ENCODE measurements at places on chromosomes 1 and 21.

DNA sequence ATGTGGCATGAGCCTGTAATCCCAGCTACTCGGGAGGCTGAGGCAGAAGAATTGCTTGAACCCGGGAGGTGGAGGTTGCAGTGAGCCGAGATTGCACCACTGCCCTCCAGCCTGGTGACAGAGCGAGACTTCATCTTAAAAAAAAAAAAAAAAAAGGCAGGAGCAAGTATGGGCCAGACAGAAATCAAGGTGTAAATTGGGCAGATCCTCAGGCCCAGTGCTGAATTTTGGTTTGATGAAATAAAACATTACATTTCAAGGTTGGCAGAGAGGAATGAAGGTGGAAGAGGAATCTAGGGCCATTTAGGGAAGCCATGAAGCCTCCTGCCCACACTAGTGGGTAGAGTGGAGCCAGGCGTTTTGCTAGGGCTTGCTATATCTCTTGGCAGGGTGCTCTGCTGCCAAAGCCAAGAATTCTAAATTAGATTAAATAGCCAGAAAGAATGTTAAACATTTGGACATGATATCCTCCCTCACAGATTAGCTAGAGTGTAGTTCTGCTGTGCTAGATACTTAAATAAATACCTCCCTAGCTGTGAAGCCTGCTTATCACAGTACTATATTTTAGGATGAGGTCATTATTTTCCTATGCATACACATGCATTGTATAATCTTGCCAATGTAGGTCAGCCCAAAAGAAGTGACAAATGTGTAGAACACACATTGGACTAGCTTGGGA lies 16.6 kb upstream of the LGALS8 start:
- no peak for DNase-seq

DNA sequence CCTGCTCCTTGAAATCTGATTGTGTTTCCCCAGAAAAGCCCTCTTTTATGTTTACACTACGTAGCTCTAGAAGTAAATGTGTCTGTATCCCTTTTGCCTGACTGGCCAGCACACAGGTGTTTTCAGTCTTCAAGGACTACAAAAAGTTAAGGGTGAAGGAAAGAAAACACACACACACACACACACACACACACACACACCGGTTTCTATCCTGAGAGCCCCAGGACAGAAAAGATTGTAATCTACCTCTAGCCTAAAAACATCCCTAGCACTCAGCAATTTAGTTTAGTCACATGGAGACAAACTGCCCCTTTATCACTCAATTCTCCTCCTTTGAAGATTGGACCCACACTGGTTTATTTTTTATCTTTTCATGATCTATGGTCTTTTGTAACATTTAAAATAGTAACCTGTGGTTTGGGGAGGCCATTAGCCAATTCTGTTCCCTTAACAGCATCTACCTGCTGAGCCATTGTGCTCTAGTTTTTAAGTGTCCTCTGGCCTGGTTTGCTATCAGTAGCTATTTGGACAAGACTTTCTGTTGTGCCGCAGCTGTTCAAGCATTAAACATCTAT lies 15.8 kb upstream of the TRIM45 start:
- no peak for DNase-seq

GRCh38 chr1:201285846-201286245 lies 2.5 kb downstream of the PKP1 start:
- DNase-seq: no peak

DNA sequence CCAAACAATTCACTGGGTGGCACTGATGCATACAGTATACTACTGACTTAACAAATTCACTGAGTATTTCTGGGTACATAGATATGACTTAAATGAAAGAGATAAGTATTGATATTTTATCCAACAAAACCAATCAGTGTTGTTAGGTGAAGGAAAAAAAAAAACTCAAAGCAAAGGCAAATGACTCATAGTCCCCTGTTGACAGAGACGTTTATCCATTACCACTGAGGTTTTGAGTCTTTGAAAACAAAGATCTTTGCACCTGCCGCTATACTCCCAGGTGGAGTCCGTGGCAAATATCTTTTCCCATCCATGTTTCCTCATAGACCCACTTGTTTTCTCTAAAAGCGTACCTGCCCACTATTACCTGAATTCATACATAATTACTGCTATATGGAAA lies 18.4 kb downstream of the DYNLT5 start:
- no peak for DNase-seq

DNA sequence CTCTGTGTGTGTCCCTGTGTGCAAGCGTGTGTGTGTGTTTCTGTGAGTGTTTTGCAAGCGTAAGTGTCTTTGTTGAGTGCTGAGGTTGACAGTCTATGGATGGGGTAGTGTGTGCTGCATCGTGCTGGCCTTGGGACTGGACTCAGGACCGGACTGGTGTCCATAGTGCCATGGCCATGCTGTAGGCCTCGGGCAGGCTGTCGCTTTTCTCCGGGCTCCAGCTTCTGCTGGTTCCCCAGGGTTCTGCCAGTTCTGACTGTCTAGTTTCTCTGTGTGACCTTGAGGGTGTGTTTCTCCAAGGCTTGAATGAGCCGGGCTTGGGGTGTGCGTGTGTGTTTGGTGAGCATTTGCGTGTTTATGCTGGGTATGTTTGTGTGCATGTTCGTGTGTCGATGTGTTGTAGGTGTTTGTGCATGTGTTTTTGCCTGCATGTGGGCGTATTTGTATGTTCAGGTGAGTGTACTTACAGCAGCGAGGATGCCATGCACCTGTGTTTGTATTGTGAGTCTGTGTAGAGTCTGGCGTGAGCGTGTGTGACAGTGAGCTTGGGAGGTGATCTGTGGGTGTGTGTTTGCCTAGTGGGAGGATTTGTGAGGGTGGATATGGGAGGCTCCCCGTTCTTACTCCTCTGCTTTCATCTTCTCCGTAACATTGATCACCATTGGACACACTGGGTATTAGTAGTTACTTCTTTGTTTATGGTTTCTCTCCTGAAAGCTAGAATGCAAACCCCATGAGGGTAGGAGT lies 51.7 kb upstream of the POU3F1 start:
- no peak for DNase-seq

- DNase-seq: no peak
Measured at GRCh38 chr1:116321766-116322175, 51.3 kb upstream of the ATP1A1 start.

- no peak for DNase-seq
Measured at GRCh38 chr1:28147264-28148094, 29.0 kb downstream of the PTAFR start.

DNA sequence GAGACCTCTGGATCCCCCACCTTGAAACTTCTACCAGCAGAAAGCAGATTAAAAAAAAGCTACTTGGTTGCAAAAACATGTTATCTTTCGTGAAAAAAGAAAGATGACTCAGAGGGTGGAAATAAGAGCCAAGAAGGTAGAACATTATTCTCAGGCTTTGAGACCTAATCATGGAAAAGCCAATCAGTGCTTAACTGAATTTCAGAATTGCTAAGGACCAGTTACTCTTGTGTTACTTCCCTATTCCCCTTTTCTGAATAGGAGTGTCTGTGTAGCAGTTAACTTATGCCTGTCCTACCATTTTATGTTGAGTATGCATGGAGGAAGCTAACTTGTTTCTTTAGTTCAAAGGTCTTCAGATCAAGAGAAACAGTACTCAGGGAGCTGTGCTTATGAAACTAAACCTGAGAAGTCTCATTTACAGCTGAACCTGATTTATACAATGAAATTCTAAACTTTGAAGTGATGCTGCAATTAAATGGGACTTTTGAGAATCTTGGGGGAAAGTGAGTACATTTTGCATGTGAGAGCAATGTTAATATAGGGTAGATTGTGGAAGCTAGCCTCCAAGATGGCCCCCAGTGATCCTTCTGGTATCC lies 15.1 kb upstream of the FOXD3 start:
- DNase-seq: no peak

- DNase-seq: no peak
Measured at GRCh38 chr21:31221043-31221442, 123.0 kb downstream of the TIAM1 start.

DNA sequence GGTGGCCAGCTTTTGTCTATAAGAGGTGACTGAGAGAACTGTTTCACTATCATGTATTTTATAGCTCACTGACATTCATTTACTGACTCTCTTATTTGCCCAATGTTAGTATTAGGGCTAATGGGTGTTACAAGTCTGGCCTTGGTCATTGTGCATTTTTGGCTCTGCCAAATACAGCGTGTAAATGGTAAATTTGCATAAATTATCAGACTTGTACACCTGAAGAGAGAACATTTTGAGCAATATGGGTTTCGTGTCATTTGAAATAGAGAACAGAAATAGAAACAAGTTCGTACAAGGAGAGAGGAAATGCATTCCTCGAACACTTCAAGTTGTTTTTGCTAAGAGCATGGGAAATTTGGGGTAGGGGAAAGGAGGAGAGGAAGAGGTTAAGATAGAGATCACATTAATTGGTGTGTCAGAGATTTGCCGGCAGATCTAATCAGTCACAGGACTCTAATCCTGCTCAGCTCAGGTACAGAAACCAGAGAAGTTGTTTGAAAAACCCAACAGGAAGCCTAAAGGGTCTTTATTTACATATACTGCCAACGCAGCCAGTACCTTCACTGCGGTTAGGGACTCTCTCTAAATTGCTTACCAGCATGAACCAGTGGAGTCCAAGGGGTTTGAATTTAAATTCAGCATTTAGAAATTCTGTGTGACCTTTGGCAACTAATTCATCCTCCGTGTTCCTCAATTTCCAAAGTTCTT lies 261.5 kb downstream of the GPATCH2 start:
- DNase-seq: no peak

DNA sequence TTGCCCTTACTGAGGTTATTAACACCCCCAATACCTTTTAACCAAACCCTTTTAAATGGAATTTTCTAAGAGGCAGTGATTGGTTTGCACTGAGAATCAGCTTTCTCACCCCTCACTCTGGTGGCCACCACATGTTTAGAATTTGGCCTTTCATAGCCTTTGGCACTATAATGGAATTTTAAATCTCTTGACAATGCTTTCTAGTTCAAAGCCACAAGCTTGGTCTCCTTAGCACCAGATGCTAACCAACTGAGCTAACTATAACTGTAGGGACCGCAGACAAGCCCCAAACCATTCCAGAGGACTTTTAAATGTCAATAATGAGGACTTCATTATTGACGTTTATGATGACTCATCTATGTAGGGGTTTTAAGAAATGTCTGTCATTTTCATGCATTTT lies 238.7 kb upstream of the SNX7 start:
- DNase-seq: no peak

Measured in vagina (tissue), 2 donors.